Suppressor macrophage (primary cell): ENCODE measurements at places on chromosomes 3 and 15.

DNA sequence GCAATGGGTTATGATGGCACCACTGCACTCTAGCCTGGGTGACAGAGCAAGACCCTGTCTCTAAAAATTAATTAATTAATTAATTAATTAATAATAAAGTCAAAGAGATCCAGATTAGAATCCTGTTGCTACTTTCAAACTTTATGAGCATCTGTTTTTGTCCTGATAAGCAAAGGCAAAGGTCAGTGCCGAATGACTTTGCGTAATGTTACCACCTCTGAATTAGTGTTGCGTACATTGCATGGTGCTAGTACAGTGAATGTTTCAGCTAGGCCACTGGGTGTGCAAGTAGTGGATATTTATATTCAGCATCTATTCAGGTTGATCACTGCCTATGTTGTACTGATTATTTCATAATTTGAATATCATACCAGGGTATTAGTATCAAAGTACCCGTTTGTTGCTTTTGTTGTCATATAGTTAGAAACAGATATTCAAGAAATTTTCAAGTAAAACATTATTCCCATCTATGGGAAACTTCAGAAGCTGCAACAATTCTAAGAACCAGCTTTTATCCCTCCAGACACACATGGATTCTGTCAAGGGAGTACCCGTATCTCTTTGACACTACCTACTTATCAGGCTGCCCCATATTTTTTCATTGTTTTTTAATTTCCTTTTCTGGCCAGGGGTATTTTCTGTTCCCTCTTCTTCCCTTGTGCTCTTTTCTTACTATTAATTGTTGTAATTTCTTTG is 127.1 kb upstream of the GRM7 start:
- no peak for DNase-seq

DNA sequence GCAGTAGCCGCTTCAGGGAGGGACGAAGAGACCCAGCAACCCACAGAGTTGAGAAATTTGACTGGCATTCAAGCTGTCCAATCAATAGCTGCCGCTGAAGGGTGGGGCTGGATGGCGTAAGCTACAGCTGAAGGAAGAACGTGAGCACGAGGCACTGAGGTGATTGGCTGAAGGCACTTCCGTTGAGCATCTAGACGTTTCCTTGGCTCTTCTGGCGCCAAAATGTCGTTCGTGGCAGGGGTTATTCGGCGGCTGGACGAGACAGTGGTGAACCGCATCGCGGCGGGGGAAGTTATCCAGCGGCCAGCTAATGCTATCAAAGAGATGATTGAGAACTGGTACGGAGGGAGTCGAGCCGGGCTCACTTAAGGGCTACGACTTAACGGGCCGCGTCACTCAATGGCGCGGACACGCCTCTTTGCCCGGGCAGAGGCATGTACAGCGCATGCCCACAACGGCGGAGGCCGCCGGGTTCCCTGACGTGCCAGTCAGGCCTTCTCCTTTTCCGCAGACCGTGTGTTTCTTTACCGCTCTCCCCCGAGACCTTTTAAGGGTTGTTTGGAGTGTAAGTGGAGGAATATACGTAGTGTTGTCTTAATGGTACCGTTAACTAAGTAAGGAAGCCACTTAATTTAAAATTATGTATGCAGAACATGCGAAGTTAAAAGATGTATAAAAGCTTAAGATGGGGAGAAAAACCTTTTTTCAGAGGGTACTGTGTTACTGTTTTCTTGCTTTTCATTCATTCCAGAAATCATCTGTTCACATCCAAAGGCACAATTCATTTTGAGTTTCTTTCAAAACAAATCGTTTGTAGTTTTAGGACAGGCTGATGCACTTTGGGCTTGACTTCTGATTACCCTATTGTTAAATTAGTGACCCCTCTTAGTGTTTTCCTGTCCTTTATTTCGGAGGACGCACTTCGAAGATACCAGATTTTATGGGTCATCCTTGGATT is at the start of gene MLH1:
TSS of gene MLH1 (plus strand) at position 193 of the 958 bp plus-strand sequence. CDS start at position 223, 30 bp downstream.
- peak; percentile 96 for DNase-seq

DNA sequence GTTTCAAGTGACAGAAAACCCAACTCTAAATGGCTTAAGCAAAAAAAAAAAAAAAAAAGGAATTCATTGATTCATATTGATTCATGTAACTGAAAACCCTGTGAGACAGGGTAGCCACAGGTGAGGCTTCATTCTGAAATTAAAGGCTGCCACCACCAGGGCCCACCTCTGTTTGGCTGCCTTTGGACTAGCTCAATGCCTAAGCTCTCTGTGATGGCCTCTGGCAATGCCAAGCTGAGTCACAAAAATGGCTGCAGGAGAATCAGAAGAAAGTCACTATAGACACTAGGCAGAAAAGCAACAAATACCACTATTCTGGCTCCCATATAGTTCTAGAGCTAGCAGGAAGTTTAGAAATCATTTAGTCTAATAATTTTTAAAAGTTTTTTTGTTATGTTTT is 38.2 kb upstream of the GYG1 start:
- no peak for DNase-seq

GRCh38 chr3:179196098-179196497 is 47.9 kb downstream of the PIK3CA start:
- DNase-seq: no peak

DNA sequence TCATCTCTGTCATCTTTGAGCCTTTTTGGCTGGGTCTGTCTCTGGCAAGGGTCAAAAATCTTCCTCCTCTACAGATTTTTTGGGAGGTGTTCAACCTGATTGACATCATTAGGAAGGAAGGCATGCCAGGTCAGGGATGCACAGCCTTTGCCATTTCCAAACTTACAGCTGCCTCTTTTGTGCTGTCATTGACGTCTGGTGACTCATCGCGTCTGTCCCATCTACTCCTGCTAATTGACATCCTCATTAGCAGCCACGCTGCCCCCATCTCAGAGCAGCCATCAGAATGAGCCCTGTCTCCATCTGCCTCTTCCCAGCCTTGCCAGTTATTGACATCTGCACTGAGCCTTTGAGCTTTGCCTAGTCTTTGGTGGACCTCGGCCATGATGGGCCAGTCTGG is 53.0 kb downstream of the PDIA5 start:
- DNase-seq: no peak

GRCh38 chr15:80436511-80437307 is 32.5 kb downstream of the ARNT2 start:
- DNase-seq: no peak

- DNase-seq: no peak
Measured at GRCh38 chr15:39828374-39828931, 45.8 kb upstream of the FSIP1 start.

DNA sequence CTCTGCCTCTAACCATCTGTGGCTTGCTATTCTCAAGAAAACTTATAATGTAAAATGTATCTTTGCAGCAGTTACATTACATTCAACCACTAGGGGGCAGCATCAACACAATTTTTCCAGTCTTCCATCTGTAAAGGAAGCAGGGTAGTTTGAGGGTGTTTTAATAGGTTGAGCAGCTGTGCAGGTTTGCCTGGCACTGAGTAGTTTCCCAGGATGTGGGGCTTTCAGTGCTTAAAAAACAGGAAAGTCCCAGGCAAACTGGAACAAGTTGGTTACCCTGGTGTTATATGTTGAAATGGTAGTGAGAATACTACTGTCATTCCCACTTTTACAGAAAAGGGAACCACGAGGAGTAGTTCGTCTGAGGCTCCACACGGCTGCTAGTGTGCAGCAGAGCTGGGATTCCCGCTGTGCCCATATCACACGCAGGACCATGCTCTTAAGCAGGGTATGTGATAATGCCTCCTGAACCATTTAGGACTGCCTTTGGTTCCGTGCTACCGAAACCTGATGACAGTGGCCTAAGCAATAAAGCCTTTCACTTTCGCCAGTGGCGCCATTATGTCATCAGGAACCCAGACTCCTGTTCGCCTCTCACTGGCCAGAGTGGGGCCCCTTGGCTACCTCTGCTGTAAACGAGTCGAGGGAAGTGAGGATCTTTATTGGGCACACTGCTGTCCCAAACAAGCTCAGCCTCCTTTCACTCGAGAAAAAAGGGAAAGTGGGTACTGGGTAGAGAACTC is 64.7 kb upstream of the ZBTB38 start:
- peak; percentile 83 for DNase-seq

- DNase-seq: no peak
Measured at GRCh38 chr3:189467451-189467850, 163.7 kb upstream of the TP63 start.

GRCh38 chr3:151093905-151094304 is 8.4 kb downstream of the MED12L start:
- no peak for DNase-seq

GRCh38 chr3:133237380-133237779 is 162.5 kb upstream of the BFSP2 start:
- DNase-seq: no peak

- DNase-seq: no peak
Measured at GRCh38 chr3:142645236-142645793, 49.1 kb downstream of the PLS1 start.
